ENCODE measurements at places on chromosomes 3 and 15. TPM values are rescaled to one million over a fixed set of nuclear protein-coding genes. Genes with fewer than 3 reads are reported as not detected.

The TUSC7 gene
- polyA plus RNA-seq, result not detected

The BCL2A1 gene
- polyA plus RNA-seq, result 30.9 TPM

The TEX264 gene
- 93.3 TPM for polyA plus RNA-seq

The SNX22 gene
- 55.7 TPM for polyA plus RNA-seq

The DGKG gene
- polyA plus RNA-seq, result 0.68 TPM

The MOBP gene
- polyA plus RNA-seq, result not detected

The CADPS gene
- not detected for polyA plus RNA-seq

The LRRC49 gene
- polyA plus RNA-seq, result not detected

The ZNF501 gene
- polyA plus RNA-seq, result not detected

The TMEM266 gene
- polyA plus RNA-seq, result not detected

The SPINT1 gene
- polyA plus RNA-seq, result 4.2 TPM

The PLCB2 gene
- polyA plus RNA-seq, result 16.5 TPM

The GATM gene
- 26.7 TPM for polyA plus RNA-seq

DNA sequence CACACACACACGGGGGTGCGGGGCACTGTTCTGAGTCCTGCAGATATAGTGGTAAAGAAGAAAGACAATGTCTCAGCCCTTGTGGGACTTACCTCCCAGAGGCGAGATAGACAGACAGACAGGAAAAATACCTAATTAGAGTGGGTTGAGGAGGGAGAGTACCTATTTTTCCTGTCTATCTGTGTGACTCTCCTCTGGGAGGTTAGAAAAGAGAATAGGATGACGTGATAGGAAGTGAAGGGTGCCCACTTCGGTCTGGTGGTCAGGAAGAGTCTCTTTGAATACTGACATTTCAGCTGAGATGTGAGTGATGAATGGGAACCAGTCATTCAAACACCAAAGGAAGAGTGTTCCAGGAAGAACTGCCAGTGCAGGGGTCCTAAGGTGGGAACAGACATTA, 4.1 kb upstream of the APOD start:
- no peak for DNase-seq

- no peak for DNase-seq
Measured at GRCh38 chr3:13240928-13241618, 167.8 kb upstream of the IQSEC1 start.

DNA sequence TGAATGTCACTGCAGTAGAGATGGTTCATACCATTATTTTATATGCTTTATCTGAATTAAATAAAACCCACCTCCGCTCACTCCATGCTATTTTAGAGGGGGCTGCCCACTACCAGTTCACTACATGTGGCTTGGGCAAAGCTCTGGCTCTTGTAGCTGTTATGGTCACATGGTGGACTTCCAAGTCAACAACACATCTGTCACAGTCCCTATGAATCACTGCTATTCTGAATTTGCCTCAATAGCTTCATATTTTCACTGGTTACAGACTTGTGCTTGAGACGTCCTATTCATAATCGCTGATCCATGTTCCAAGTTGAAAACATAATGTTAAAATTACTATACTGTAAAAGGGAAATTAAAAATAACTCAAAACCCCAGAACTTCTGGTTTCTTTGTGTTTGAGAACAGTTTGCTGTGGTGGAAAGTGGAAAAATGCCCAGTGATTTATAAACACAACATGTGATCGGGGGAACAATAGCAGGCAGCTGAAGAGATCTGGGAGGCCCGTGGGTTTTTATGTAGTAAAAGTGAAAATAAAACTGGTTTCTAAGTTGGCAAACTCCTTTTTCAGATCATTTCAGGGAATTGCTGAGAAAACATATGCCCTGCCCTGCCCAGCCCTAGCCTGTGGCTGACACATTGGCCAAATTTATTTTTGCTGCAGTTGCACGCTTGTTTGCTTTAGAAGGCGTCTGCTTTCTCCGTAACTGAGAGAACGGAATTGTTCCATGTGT, 128.8 kb upstream of the PRR23C start:
- no peak for DNase-seq

DNA sequence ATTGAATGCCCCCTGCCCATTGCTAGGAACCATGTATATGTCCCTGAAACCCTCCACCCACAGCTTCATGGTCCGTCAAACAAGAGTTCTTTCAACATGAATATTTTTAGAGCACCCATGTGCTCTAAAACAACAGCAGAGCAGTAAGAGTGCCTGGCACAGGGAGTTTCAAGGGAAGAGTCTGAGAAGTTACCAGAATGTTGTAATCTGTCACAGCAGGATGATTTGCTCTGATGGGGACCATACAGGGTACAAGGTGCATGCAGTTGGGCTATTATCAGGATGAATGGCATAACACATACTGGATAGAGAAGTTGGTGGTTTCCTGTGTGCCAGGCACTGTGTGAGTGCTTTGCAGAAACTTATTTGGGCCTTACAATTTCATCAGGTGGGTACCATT, 27.8 kb upstream of the FLNB start:
- DNase-seq, result no peak

DNA sequence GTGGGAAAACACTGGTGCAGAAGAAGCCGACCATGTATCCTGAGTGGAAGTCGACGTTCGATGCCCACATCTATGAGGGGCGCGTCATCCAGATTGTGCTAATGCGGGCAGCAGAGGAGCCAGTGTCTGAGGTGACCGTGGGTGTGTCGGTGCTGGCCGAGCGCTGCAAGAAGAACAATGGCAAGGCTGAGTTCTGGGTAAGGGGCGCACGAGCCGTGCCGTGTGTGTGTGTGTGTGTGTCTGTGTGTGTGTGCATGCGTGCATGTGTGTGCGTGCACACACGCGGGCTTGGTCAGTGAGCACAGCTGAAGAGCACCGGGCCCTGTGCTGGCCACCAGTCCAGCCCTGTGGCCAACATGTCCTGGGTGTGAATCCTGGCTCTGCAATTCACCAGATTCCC, 18.6 kb downstream of the PRKCD start:
- no peak for DNase-seq

DNA sequence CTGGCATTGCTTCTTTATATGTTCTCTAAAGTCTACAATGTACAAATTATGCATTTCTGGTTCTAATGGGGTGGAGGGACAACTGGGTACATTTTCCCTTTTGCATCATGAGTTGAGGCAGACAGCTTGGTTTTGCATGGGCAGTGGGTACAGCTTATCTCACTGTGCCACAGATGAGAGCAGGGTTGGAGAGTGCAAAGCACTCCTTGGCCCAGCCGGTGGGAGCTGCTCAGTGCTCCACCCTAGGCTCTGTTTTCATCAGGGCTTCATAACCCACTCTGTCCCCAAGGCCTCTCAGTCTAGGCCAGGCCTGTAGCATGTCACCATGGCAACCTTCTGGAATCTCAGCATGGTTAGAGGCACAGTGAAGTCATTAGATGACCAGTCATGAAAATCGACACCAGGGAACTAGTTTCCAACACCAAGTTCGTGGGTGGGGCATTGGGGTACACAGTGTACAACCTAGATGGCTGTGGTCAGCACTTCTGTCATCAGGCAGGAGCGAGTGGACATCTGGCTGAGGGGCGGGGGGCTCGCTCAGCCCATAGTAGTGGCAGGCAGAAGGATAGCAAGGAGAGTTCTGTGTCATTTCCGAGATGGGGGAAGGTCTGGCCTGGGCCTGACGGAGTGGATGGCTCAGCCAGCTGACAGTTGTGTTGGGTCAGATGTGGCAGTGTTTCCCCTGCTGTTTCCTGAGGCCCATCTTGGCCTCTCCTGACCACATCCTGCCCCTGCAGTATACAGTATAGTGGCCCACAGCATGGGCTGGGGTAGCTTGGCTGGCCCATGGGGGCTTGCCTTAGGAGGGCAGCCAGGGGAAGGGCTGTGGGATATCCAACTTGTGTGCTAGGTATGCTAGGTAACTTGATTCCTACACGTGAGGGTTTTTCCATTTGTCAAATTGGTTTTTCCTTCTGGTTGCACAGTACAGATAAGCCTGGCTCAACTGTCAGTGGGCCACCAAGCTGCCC, 75.7 kb upstream of the PRR23C start:
- DNase-seq, result no peak

GRCh38 chr3:140056047-140056446, 121.1 kb downstream of the CLSTN2 start:
- no peak for DNase-seq

GRCh38 chr3:118525077-118525476, 509.6 kb downstream of the IGSF11 start:
- no peak for DNase-seq

DNA sequence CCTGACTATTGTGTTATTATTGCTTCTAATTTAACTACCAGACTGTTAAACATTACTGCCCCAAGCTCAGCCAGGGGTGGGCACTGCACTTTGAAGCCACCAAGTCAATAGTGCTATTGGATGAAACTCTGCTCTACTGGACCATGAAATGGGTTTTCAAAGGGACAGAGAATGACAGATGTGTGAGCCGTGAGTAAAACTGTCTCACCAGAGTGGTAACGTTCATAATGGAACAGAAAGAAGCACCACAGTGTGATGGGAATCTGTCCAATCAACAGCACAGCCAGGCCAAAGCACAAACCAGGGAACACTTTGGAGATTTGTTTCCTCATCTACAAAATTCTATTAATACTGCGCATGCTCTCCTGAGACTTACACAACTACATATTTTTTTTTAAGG, 171.8 kb upstream of the LPP start:
- no peak for DNase-seq

GRCh38 chr3:120497818-120498217, 47.0 kb upstream of the FSTL1 start:
- DNase-seq, result no peak

GRCh38 chr3:38545550-38545949, 49.4 kb downstream of the EXOG start:
- DNase-seq, result no peak

GRCh38 chr15:95970326-95970725, 360.2 kb upstream of the NR2F2 start:
- DNase-seq, result no peak

GRCh38 chr3:161851941-161852566, 355.4 kb downstream of the OTOL1 start:
- no peak for DNase-seq

GRCh38 chr3:80238152-80238551, 470.4 kb upstream of the ROBO1 start:
- DNase-seq, result no peak

GRCh38 chr15:67762610-67763368, 62.5 kb upstream of the SKOR1 start:
- DNase-seq, result peak; percentile 32

GRCh38 chr3:100102757-100103156, 11.5 kb downstream of the FILIP1L start:
- no peak for DNase-seq

GRCh38 chr3:170486398-170486797, 67.7 kb downstream of the CLDN11 start:
- DNase-seq, result no peak

DNA sequence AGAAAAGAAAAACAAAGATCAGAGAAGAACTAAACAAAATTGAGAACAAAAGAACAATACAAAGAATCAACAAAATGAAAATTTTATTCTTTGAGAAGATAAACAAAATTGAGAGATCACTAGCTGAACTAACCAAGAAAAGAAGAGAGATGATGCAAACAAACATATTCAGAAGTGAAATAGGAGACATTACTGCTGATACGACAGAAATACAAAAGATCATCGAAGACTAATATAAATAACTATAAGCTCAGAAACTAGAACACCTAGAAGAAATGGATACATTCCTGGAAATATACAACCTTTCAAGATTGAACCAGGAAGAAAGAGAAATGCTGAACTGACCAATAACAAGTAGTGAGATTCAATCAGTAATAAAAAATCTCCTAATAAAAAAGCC, 533.1 kb upstream of the PPP2R3A start:
- DNase-seq, result no peak

DNA sequence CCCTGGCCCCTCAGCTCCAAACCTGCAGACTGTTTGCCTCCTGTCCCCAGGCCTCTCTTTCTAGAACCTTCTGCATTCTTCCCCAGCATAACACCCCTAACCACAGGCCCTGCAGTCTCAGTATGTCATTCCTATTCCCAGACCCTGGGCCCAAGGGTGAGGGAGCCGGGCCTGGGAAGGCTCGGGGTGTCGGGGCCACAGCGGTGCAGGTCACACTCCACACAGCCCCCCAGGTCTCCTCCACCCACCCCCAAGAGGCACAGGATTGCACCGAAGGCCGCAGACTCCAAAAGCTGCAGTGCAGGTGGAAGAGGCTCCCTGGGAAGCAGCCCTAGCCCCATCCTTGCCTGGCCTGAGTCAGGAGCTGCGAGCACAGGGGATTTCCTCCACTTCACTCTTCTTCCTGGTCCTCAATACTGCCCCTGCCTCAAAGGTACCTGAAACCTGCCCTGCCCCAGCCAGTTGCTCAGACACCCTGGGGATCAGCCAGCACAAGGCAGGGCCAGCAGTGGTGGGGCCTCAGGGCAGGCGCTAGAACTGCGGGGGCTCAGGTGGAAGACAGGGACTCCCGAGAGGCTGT, 31.1 kb downstream of the TNK2 start:
- no peak for DNase-seq

DNA sequence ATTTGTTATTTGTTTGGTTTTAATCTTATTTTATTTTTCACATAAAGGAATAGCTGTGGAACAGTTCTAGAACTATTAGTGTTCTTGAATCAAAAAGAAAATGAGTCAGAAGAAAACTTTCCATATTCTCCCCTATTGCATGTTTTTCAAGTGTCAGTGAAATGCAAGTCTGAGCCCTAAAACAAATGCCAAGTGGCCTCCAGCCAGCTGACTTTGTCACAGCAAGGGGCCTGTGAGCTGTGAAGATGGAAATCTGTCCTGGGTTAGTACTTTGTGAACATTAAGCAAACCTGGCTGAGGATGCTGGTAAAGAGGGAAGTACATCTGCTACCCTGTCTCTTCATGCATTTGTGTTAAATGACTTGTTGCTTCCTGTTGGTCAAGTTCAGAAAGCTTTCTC, 14.2 kb downstream of the LRRC49 start:
- DNase-seq, result no peak

- DNase-seq, result no peak
Measured at GRCh38 chr3:140370686-140371085, 307.2 kb upstream of the TRIM42 start.

GRCh38 chr3:55445551-55445950, 41.6 kb downstream of the WNT5A start:
- DNase-seq, result no peak
